SIG-M5 (cell line): ENCODE measurements at places on chromosomes 5 and 9.

DNA sequence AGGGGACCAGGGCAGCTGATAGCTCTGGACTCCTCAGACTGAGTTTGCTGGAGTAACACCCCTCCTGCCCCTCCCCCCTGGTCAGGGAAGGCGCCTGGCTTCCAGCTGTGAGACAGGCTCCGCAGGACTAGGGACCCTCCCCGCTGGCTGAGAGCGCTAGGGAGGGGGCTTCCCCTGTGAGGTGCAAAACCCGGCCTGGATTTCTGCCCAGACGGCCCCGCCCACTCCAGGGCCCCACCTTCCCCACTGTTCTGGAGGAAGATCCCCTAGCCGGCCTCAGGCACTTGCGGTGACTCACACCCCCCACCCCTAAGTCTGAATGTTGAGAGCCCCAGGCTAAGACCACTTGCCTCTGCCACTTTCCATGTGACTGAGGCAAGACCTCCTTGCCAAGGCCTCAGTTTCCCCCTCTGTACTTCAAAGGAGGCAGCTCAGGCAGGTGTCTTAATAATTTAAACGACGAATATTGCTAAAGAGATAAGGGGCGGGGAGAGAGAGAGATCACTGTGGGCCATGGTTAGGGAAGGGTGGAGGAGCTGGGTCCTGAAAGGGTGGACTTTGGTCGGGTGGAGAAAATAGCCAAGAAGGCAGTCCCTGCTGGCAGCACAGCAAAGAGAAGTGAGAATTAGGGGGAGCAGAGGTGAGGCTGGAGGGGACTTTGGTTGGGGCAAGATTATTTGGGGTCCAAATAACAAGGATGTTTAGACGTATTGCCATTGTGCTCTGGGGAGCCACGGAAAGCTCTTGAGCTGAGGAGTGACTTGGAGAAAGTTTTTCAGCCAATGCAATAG, 1.0 kb upstream of the DAB2IP start:
- no peak for DNase-seq

DNA sequence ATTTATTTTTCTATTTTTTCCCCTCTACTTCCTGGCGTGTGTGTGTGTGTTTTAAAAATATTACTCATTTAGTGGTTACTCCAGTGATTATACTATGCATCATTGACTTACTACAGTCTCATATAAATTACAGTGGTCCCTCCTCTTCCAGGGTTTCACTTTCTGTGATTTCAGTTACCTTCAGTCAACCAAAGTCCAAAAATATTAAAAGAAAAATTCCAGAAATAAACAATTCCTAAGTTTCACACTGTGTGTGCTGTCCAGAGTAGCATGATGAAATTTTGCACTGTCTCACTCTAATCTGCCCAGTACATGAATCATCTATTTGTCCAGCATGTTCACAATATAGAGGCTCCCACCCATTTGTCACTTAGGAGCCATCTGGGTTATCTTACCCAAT, 47.4 kb upstream of the CCDC112 start:
- no peak for DNase-seq

DNA sequence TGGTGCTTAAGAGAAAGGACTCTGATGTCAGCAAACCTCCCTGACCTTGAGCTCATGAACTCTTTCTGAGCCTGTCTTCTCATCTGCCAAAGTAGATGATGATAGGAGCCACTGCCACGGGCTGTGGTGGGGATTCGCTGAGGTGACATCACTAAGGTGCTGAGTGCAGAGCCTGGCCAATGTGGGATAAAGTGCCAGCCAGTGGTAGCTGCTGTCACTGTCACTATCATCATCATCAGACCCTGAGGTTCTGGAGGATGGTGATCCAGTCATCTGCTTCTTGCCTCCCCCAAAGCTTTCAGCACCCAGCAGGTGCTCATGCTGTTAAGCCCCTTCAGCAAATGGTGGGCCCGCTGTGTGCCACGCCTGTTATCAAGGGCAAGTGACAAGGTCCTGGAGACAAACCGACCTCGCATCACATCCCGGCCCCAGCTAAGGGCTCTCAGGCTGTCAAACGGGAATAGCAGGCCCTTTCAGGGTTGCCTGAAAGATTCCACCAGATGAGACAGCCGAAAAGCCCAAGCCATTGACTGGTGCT, 6.4 kb downstream of the FPGS start:
- DNase-seq: no peak

DNA sequence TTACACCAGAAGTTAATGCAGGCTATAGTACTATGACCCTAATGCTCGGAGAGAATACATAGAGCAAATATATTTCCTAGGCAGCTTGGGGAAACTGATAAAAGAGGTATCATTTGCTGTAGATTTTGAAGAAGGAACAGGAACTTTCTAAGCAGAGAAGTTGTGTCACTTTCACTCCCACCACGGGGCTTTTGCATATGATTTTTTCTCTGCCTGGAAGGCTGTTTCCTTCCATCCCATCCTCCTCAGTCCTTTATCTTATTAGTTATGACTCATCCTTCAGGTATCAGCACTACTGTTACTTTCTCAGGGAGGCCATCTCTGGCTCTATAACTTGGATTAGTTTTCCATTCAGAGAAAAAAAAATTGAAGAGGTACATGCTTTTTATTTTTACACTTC, 2006.1 kb upstream of the WWC1 start:
- DNase-seq: no peak

- DNase-seq: no peak
Observed at GRCh38 chr5:170603578-170604565, 100.1 kb downstream of the KCNIP1 start.

DNA sequence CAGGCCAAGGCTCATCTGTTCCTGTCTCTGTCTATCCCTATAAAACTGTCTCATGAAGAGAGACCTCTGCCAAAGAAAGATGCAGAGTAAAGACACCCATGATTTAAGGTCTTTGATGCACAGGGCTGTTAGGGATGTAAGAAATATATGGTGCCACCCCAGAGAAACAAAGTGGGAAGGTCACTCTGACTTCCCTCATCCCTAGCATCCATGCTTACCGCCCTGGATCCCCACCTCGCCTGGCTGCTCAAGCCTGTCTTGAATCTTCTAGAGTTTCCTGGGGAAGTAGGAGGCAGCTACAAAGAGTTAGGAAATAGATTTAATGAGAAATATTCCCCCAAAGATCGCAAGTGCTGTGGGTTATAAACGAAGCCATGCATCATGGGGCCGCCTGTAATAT, 349.2 kb downstream of the SLIT3 start:
- DNase-seq: no peak

DNA sequence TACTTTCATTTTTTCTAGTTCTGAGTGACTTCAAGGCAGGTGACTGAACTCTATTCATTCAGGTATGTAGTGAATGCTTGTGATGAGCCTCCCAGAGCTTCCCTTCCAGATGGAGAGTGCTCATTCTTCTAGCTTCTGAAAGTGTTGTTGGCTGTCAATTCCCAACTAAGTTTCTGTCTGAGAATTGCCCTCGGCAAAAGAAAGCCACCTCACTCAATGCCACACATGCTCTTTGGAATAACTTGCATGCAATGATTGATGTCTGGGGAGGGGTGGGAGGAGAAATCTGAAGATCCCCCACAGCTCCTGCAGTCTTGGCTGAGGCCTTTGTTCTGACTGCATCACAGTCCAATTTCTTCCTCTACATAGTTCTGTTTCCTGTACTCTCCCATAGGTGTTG, 123.1 kb upstream of the C6 start:
- DNase-seq: no peak

DNA sequence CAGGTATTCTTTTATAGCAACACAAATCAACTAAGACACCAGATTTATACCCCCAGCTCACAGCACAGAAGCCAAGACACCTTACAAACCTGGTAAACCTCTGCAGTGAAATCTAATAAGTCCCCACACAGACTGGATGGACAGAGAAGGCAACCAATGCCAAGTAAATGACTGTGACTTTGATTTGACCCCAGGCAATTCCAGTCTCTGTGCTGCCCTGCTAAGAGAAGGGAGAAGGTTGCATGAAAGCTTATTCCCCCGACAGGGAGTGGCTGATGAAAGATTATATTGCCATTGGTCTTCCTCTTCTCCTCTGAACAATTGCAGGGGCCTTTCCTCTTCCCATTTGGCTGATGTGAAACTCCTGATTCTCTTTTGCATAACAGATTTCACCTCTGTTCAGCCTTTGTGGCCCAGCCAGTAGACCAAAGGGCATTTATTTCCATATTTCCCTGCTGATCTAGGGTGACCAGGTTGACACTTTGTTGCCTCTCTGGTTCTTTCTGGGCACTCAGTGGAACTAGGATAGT, 107.6 kb downstream of the ADRB2 start:
- no peak for DNase-seq

GRCh38 chr5:25006237-25006636, 361.5 kb upstream of the CDH10 start:
- DNase-seq: no peak

DNA sequence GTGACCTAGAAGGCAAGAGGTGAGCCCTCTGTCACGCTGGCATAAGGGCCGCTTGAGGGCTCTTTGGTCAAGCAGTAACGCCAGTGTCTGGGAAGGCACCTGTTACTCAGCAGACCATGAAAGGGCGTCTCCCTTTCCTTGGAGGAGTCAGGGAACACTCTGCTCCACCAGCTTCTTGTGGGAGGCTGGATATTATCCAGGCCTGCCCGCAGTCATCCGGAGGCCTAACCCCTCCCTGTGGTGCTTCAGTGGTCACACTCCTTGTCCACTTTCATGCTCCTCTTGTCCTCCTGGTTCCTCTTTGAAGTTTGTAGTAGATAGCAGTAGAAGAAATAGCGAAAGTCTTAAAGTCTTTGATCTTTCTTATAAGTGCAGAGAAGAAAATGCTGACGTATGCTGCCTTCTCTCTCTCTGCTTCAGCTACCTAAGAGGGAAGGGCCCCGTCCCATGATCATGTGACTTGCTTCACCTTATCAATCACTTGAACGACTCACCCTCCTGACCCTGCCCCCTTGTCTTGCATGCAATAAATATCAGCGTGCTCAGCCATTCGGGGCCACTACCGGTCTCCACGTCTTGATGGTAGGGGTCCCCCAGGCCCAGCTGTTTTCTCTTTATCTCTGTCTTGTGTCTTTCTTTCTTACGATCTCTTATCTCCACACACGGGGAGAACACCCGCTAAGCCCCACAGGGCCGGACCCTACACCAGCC, 16.7 kb upstream of the SCGB3A1 start:
- DNase-seq: no peak

- no peak for DNase-seq
Observed at GRCh38 chr9:29245351-29245750, 1672.1 kb upstream of the C9orf72 start.

DNA sequence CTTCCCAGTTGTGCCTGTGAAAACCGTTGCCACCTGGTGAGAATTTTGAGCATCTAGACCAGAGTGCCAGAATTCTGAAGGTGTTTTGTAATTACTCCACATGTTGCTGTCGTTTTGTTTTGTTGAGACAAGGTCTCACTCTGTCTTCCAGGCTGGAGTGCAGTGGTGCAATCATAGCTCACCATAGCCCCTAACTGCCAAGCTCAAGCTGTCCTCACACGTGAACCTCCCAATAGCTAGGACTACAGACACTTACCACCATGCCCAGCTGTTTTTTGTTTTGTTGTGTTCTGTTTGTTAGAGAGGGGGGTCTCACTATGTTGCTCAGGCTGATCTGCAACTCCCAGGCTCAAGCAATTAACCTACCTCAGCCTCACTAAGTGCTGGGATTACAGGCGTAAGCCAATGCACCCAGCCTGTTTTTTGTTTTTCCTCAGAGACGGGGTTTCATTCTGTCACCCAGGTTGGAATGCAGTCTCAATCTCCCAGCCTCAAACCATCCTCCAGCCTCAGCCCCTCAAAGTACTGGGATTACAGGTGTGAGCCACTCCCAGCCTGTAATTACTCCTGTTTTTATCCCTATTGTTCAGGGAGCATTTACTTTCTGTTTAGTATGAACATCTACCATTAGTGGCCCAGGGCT, 121.1 kb upstream of the DMRT1 start:
- no peak for DNase-seq

DNA sequence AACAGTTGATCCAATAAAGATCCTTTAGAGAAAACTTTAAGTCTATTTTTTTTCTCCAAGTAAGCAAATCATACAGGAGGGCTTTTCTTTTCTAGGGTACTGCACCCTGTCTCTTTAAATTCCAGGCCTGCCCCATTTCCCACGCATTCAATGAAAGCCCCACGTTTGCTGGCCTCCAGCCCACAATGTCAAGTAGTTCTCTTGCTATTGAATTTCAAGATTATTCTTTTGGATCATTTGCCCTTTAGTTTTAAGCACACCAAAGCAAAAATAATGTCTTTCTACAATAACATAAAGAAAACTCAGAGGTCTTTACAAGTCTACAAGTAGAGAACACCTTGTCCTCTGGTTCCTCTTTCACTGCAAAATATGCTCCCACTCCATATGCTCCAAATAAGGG, 15.6 kb downstream of the MLLT3 start:
- DNase-seq: no peak

DNA sequence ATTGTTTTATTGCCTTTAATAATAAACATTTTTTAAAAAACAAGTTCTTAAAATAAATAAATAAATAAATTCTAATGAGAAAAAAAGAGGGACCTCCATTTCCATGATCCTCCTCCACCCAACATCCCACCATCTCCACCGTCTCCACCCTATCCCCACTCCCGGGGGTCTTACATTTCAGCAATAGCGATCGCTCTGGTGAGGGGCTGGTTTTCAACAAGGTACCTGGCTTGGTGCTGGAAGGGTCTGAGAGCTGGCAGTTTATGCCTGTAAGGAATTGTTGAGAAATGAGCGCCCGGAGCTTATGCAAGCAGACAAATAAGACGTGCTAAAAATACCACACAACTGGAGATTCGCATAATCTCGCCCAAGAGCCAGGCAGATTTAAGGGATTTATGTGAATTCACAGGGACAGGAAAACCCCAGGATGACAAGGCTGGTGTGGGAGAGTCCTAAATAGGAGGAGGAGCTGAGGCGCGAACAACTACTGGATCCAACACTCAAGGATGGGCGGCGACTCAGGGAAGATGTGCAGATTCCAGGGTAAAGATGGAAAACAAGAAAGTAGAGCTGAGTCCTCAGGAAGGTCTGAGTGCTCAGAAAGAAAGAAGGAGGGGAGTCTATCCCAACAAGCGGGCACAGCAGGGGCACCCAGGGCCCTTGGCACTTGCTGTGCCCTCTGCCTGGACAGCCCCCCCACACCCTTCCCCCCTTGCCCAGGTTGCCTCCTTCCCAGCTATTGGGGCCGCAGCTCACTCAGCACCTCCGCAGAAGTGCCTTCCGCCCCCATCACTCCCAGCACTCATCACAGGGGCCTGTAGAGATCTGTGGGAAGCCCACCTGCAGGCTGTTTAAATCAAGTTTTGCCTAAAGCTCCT, 27.0 kb downstream of the TRIM14 start:
- no peak for DNase-seq

GRCh38 chr9:89978185-89978584, 373.4 kb downstream of the GADD45G start:
- no peak for DNase-seq
